ENCODE measurements at places on chromosomes 16 and 17.

- DNase-seq = no peak
These were observed 119.6 kb upstream of the HAS3 start for GRCh38 chr16:68985855-68986254.

- DNase-seq = no peak
These were observed 6.9 kb upstream of the ACTG1 start for GRCh38 chr17:81519284-81520020.

GRCh38 chr16:68792465-68793324, 50.6 kb upstream of the TANGO6 start:
- peak; percentile 11 for DNase-seq

- peak; percentile 46 for DNase-seq
These were observed 1.4 kb upstream of the HES7 start for GRCh38 chr17:8125154-8125946.

DNA sequence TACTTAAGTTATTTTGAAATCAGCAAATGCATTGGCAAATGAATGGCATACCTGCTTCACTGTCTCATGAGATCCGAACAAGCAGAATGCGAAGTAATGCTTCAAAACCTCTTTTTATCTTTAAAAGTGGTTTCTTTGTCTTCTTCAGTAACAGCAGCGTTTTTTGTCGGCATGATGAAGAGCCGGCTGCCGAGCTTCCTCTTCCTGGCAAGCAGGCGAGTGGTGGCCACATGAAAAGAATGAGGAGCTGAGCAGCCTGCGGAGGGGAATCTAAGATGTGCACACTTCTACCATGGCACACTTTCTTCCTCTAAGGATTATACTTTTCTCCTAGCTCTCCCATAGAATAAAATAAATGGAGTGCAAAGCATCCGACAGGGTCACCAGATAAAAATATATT, 42.4 kb upstream of the AKTIP start:
- no peak for DNase-seq
